ENCODE measurements at places on chromosomes 1 and 21. TPM values are rescaled to one million over a fixed set of nuclear protein-coding genes. Genes with fewer than 3 reads are reported as not detected.

Gene COL24A1
- total RNA-seq, result 0.92 TPM

GRCh38 chr1:54987919-54988705, 7.7 kb downstream of the TMEM61 start:
- H3K27me3 ChIP-seq, result no peaks in the 10 kb centered on the region
- H3K4me1 ChIP-seq, result no peaks in the 10 kb centered on the region
- no peaks in the 10 kb centered on the region for H3K36me3 ChIP-seq
- no peak overlapping the region for H3K27ac ChIP-seq
- H3K4me3 ChIP-seq, result no peak overlapping the region

DNA sequence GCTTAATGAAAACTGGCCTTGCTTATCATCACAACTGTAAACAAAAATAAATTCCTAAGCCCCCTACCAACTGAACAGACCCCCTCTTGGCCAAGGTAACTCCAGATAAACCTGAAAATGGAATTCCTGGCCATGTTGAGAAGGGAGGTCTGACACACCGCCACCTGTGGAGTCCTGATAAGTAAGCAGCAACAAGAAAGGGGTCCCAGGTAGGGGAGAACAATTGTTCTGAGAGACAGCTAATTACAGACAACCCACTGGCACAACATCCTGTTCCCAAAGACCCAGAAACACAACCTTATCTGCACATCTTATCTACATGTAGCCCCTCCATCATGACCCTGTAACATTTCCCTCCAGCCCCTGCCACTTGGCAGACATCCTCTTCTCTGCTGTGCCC, 91.2 kb upstream of the TNR start:
- no peak overlapping the region for H3K27ac ChIP-seq
- no peaks in the 10 kb centered on the region for H3K36me3 ChIP-seq
- H3K27me3 ChIP-seq, result no peaks in the 10 kb centered on the region
- no peak overlapping the region for H3K4me3 ChIP-seq

DNA sequence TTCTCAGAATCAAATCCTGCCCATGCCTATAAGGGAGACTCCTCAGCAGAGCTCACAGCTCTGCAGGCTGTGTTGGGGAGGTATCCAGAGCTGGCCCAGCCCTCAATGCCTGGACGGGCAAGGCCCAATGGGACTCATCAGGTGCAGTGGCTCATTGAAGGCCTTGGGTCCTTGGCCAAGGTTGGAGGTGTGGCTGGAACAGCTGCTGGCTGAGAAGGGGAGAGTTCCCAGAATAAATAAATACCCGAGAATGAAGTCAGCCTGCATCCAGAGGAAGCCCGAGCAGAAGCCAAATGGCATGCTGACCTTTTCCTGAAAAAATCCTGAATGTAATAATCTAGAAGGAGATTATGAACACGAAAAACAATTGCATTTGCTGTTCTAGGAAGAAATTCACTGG, 25.2 kb upstream of the IKBKE start:
- no peak overlapping the region for H3K27ac ChIP-seq
- H3K36me3 ChIP-seq, result peaks cover 19% of the 10 kb centered on the region
- no peaks in the 10 kb centered on the region for H3K4me1 ChIP-seq
- no peak overlapping the region for H3K4me3 ChIP-seq
- H3K27me3 ChIP-seq, result no peaks in the 10 kb centered on the region
- no peak for DNase-seq

DNA sequence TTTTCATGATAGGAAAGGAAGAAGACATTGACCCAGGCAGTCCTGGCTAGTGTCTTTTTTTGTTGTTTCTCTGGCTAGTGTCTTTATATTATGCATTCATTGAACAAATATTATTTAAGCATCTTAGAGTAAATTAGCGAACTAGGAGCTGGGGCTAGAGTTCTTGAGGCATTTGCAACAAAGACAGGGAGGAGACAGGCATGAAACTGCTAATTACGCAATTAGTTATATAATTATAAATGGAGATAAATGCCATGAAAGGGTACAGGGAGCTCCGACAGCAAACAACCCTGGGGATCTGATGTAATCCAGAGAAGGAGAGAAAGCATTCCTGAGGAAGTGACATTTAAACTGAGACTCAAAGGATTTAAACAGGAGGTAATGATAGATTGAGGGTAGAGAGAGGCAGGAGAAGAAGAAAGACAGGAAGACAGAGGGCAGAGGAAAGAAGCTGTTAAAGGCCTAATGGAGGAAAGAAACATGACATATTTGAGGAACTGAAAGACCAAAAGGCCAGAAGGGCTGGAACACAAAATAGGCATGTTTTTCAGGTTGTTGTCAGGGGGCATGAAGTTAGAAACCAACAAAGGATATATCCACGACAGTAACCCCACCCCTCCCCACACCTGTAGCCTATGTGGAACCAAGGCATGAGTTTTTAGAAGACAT, 99.5 kb upstream of the GJB5 start:
- no peak overlapping the region for H3K4me3 ChIP-seq
- H3K36me3 ChIP-seq, result no peaks in the 10 kb centered on the region
- no peaks in the 10 kb centered on the region for H3K27me3 ChIP-seq
- no peaks in the 10 kb centered on the region for H3K4me1 ChIP-seq
- no peak for DNase-seq

GRCh38 chr1:42938645-42939615, 19.7 kb downstream of the SLC2A1 start:
- H3K27ac ChIP-seq, result peak overlapping the region; percentile 21
- no peaks in the 10 kb centered on the region for H3K36me3 ChIP-seq
- no peaks in the 10 kb centered on the region for H3K4me1 ChIP-seq
- H3K4me3 ChIP-seq, result no peak overlapping the region
